ENCODE measurements at places on chromosomes 12 and 14. TPM values are rescaled to one million over a fixed set of nuclear protein-coding genes. Genes with fewer than 3 reads are reported as not detected.

Gene GARIN6
- polyA plus RNA-seq = not detected

GRCh38 chr14:71933001-71933587 lies 865 bp downstream of the RGS6 start:
- DNase-seq = peak; percentile 18

- DNase-seq = peak; percentile 82
Measured at GRCh38 chr14:49861699-49862088, 9.1 kb upstream of the NEMF start.

DNA sequence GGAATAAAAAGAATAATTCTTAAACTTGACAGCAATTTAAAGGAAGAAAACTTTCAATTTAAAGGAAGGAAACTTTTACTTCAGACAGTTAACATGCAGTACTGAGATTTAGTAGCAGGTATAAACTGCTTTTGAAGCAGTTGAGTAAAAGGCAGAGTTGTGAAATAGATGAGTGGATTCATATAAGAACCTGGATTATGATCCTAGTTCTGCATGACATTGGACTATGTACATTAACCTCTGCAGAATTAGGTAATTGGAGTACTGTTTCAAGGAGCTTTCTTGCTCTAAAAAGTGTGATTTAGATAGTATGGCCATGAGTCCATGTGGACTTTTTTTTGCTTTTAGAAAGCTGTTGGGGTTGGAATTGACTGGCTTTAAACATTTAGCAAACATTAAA lies 29.7 kb downstream of the ATP2A2 start:
- no peak for DNase-seq

DNA sequence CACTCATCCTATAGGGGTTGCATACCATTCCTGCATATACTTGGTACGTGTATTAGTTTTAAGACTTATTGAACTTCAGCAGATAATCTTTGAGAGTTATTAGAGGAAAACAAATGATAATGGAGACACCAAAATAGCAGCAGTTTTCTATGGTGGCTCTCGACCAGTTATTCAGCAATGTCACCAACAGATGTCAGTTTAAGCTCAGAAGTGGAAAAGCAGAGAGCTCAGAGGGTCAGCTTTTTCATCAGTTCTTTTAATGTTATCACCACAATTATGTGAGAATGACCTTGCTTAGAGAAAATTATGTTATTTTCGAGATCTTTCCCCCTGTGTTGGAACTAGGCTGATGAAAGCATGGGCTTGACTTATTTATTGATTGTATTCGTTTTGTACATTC lies 32.0 kb downstream of the PTPN11 start:
- no peak for DNase-seq
